ENCODE measurements at places on chromosomes 16 and 17.

GRCh38 chr17:81652906-81653771 lies 3.2 kb downstream of the PDE6G start:
- peak; percentile 31 for DNase-seq

DNA sequence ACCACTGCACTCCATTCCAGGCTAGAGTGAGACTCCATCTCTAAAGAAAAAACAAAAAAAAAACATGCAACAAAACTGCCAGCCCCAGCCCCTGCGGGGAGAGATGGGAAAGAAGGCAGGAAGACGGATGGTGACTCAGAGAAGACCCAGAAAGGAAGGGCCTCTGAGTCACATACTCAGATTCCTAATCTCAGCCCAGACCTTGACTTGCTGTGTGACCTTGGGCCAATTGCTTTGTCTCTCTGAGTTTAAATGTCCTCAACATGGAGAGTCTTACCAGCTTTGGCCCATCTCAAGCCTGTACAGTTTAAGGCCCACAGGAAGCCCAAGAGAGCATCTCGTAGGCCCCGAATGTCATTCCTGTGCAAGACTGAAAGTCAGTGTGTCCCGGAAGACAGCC lies 86.5 kb upstream of the LHX1 start:
- no peak for DNase-seq

GRCh38 chr16:10576390-10577304 lies 3.8 kb downstream of the EMP2 start:
- no peak for DNase-seq

- DNase-seq, result no peak
These were observed 13.4 kb upstream of the BAHCC1 start for GRCh38 chr17:81381632-81382577.

GRCh38 chr16:56081371-56081770 lies 109.9 kb upstream of the GNAO1 start:
- no peak for DNase-seq

DNA sequence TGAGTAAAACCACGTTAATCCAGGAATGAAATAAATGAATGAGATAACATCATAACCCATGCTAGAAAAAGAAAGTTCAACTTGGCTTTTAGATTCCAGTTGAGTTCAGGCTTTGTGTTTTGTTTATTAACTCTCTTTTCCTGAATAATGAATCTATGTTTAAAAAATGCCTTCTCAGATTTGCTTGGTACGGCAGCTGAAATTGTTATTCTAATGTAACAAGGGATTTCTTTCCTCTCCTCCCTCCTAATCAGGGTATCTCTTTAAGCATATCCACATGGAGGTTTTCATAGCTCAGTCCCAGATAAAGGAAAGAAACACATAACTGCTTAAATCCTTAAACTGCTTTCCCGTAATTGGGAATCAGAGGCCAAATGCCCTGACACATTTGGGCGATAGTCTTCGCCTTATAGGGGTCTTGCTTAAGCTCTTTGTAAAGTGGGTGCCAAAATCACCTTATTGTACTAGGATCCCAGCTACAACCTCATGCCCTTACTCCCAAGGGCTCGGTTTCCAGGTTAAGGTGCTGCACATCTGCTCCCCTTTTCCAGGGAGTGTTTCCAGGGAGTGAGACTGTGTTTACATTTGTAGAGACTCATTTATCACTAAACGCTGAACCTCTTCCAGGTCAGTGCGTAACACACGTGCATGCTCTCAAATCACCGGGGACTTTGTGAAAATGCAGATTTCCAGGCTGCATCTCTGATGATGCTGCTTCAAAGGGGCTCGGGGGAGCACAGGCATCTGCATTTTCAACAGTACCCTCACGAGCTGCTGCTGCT lies 142.8 kb upstream of the FOXF1 start:
- DNase-seq, result no peak

- no peak for DNase-seq
These were observed 5.1 kb downstream of the KIF18B start for GRCh38 chr17:44942456-44942855.

- DNase-seq, result no peak
These were observed 6.9 kb upstream of the GSE1 start for GRCh38 chr16:85605912-85606841.

- DNase-seq, result no peak
These were observed 1.5 kb downstream of the PIP4K2B start for GRCh38 chr17:38797828-38798227.

GRCh38 chr17:77822302-77823030 lies 136.0 kb upstream of the TNRC6C start:
- DNase-seq, result no peak

DNA sequence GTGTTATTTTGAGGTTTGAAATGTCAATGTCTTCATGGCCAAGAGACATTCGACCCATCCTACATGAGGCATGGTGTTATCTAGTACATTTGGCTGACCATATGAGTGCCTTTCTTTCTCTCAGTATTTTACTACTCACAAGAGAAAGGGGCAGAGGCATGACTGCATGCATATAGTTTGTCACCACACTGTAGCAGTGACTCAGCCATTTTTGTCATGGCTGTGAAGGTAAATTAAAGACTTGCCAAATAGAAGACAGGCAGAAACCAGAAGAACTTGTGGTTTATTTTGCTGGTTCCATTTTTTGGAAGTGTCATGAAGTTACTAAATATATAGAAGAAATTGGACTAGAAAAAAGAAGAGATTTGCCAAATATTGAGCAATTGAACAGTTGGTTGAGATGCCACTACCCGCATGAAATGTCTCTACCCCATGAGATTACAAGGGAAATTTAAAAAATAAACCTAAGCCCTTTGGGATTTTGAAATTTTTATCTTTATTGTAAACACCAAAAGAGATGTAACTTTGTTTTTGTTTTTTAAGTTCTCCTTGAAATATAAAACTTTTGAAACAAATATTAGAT lies 170.3 kb downstream of the CHD9 start:
- DNase-seq, result no peak

DNA sequence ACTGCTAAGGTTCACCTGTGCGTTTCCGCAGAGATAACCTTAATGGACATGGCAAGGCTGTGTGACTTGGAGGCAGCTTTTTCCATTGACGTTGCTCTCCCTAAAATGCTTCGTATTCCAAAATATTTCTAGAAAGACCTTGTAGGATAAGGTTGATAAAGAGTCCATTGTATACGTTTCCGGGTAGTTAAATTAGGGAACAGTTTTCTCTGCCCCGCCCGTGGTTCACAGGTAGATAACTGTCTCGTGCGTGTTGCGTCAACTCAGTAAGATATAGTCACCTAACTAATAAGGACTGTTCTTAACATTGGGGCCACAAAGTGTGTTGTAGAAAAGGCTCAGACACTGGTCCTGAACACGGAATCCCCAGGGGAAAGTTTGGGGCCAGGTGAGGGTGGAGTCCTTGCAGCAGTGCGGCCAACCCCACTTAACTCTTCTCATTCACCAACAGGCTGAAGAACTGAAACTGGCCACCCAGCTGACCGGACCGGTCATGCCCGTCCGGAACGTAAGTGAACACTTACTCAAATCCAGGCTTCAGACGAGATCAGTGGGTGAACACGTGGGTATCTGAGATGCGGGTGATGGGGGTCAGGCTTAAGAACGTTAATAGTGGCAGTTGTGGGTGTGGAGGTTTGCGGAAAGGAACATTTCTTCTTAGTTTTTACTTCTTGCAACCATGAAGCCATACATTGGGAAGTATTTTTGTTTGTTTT lies 1.6 kb downstream of the RPL13 start:
- no peak for DNase-seq

DNA sequence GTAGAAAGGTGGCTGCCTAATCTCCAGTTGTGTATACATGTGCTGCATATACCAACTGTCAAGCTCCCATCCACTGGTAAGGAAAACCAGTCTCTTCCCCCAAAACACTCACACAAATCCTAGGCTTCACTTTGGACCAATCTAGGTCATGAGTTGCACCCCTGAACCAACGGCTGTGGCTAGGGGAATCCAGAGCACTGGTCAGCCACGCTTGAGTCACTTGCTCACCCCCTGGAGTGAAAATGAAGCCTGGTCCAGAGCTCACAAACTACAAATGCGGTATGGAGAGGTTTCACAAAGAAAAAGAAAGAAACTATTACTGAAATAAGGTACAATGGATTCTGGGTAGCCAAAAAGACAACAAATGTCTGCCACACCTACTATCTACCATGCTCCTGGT lies 66.1 kb upstream of the NLK start:
- no peak for DNase-seq

DNA sequence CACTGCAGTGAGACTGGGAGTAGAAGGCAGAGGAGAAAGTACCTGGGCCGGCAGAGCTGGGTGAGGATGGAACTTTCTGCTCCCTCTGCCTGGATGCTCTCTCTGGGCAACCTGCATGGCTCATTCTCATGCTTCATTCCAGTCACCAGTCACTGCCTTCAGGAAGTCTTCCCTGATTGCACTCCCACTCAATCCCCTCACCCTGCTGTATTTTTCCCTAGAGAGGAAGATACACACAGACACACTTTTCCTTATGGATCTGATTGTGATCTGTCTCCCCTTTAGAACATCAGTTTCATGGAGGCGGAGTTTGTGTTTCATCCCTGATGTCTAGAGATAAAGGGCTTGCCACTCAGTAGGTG lies 44.9 kb downstream of the MEAK7 start:
- no peak for DNase-seq

Data from naive thymus-derived CD8-positive, alpha-beta T cell (primary cell).